ENCODE measurements at places on chromosomes 5 and 9. TPM values are rescaled to one million over a fixed set of nuclear protein-coding genes. Genes with fewer than 3 reads are reported as not detected.

RNF183 gene
- 0.91 TPM for polyA plus RNA-seq

C5orf34 gene
- 3.0 TPM for polyA plus RNA-seq

GOLGA1 gene
- polyA plus RNA-seq = 19.0 TPM

NOXA1 gene
- polyA plus RNA-seq = 11.8 TPM

SPINK7 gene
- 0.06 TPM for polyA plus RNA-seq

ITGA1 gene
- polyA plus RNA-seq = 30.8 TPM

CDKN2B gene
- 21.7 TPM for polyA plus RNA-seq

TUBB4B gene
- 402 TPM for polyA plus RNA-seq

PDLIM4 gene
- 17.9 TPM for polyA plus RNA-seq

FBXW5 gene
- 86.8 TPM for polyA plus RNA-seq

ADAMTS12 gene
- 4.2 TPM for polyA plus RNA-seq

ZFP62 gene
- 56.1 TPM for polyA plus RNA-seq

PCDHB9 gene
- 0.73 TPM for polyA plus RNA-seq

HACD4 gene
- 4.8 TPM for polyA plus RNA-seq

PCDHB15 gene
- polyA plus RNA-seq = 3.0 TPM

FRRS1L gene
- 9.1 TPM for polyA plus RNA-seq

CSNK1G3 gene
- polyA plus RNA-seq = 24.5 TPM

PGM5 gene
- 26.4 TPM for polyA plus RNA-seq

CACFD1 gene
- 27.3 TPM for polyA plus RNA-seq

UNC13B gene
- 33.1 TPM for polyA plus RNA-seq

SCGB3A2 gene
- polyA plus RNA-seq = not detected

FOXD4L6 gene
- 0.06 TPM for polyA plus RNA-seq

PTAR1 gene
- 29.5 TPM for polyA plus RNA-seq

ARSI gene
- polyA plus RNA-seq = 2.2 TPM

OR5C1 gene
- polyA plus RNA-seq = not detected

BSPRY gene
- 9.5 TPM for polyA plus RNA-seq

ENHO gene
- polyA plus RNA-seq = 10.6 TPM

FBLL1 gene
- 4.0 TPM for polyA plus RNA-seq

RASEF gene
- 11.5 TPM for polyA plus RNA-seq

PCDHAC1 gene
- polyA plus RNA-seq = 1.2 TPM

LHX6 gene
- 1.1 TPM for polyA plus RNA-seq

SLC35D2 gene
- polyA plus RNA-seq = 70.5 TPM

SMAD5 gene
- polyA plus RNA-seq = 42.1 TPM

PCDHB5 gene
- 2.1 TPM for polyA plus RNA-seq

KCNN2 gene
- 0.48 TPM for polyA plus RNA-seq

LIX1 gene
- 3.7 TPM for polyA plus RNA-seq

TLX3 gene
- polyA plus RNA-seq = not detected

SOX30 gene
- polyA plus RNA-seq = 1.0 TPM

SAXO1 gene
- polyA plus RNA-seq = 0.06 TPM

DBN1 gene
- 49.5 TPM for polyA plus RNA-seq

HRH2 gene
- polyA plus RNA-seq = 2.1 TPM

RFESD gene
- 3.2 TPM for polyA plus RNA-seq

TTF1 gene
- polyA plus RNA-seq = 12.5 TPM

FCN1 gene
- polyA plus RNA-seq = 0.55 TPM

ACTBL2 gene
- 0.01 TPM for polyA plus RNA-seq

PALM2AKAP2 gene
- 4.3 TPM for polyA plus RNA-seq

ARID3C gene
- 0.12 TPM for polyA plus RNA-seq

SPATA31C1 gene
- polyA plus RNA-seq = 0.18 TPM

PFN3 gene
- polyA plus RNA-seq = not detected

THBS4 gene
- polyA plus RNA-seq = 3.3 TPM

STING1 gene
- 19.6 TPM for polyA plus RNA-seq

BRINP1 gene
- polyA plus RNA-seq = 0.67 TPM

NCBP1 gene
- polyA plus RNA-seq = 30.7 TPM

SLC36A2 gene
- not detected for polyA plus RNA-seq

VCAN gene
- 82.7 TPM for polyA plus RNA-seq

SH3TC2 gene
- polyA plus RNA-seq = 0.72 TPM

RMRP gene
- polyA plus RNA-seq = not detected

Data from large intestine (tissue), 12 donors.